H9 (cell line): ENCODE measurements at places on chromosomes 13 and 19. TPM values are rescaled to one million over a fixed set of nuclear protein-coding genes. Genes with fewer than 3 reads are reported as not detected.

Gene KLF5
- total RNA-seq = 2.0 and 2.2 TPM in 2 replicates

Gene OR7C1
- total RNA-seq = not detected in 2 replicates

Gene CGB3
- 0.46 TPM in 1 of 2 replicates, not detected in the other for total RNA-seq

Gene SLC10A2
- not detected in 2 replicates for total RNA-seq

Gene GGN
- 1.5 and 2.4 TPM in 2 replicates for total RNA-seq

Gene SLC1A6
- total RNA-seq = 5.9 and 8.3 TPM in 2 replicates

Gene ANGPTL4
- 1.9 and 2.5 TPM in 2 replicates for total RNA-seq

Gene NKPD1
- total RNA-seq = 0.17 and 0.46 TPM in 2 replicates

GRCh38 chr19:30602661-30603350, 230.6 kb downstream of the ZNF536 start:
- no peak for DNase-seq
- no peaks in the 10 kb centered on the region for H3K36me3 ChIP-seq
- H3K4me1 ChIP-seq = peaks cover 2% of the 10 kb centered on the region; the same call in 1 of the 2 replicates
- H3K27me3 ChIP-seq = no peaks in the 10 kb centered on the region
- no peak overlapping the region for H3K27ac ChIP-seq
- H3K4me3 ChIP-seq = no peak overlapping the region

DNA sequence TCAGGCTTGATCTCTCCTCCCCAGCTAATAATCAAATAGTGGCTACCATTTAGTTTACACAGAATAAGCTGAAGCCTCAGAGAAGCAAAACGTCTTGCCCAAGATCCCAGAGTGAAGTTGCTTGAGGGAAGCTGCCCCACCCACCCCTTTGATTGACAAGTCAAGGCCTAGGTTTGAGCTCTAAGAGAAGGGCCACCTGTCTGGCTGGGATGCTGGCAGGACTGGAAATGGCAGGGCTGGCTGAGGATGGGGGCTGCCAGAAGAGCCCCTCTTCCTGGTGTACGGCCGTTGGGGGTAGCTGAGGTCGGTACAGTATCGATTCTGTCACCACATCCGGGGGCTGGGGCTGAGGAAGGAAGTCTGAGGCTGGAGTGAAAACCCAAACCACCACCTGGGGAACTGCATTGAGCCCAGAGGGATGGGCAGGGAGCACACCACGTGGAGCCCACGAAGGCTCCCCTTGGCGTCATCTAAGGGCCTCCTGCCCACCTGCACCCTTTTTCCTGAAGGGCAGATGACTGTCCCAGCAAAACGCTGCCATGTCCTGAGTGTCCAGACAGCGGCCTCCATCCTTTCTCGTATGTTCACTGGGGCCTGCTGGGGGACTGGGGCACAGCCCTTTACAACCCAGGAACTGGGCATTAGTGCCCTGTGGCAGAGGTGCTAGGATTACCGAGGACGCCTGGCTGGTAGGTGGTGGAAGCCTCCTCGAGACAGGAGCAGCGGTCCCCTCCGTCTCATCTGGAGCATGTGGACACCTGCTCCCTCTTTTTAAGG, 1.4 kb upstream of the PRKD2 start:
- peaks cover 29% of the 10 kb centered on the region for H3K36me3 ChIP-seq
- no peaks in the 10 kb centered on the region for H3K27me3 ChIP-seq
- H3K27ac ChIP-seq = no peak overlapping the region
- H3K4me1 ChIP-seq = no peaks in the 10 kb centered on the region; the same call in 1 of the 2 replicates

GRCh38 chr13:92912629-92913028, 314.0 kb upstream of the GPC6 start:
- H3K4me3 ChIP-seq = no peak overlapping the region
- H3K36me3 ChIP-seq = no peaks in the 10 kb centered on the region
- H3K4me1 ChIP-seq = no peaks in the 10 kb centered on the region
- no peaks in the 10 kb centered on the region for H3K27me3 ChIP-seq

GRCh38 chr13:35720290-35720689, 243.8 kb upstream of the MAB21L1 start:
- no peaks in the 10 kb centered on the region for H3K4me1 ChIP-seq
- no peak for DNase-seq
- no peaks in the 10 kb centered on the region for H3K27me3 ChIP-seq
- no peak overlapping the region for H3K27ac ChIP-seq

GRCh38 chr19:751501-752341, 809 bp downstream of the MISP start:
- DNase-seq = peak; percentile 31
- no peak overlapping the region for H3K27ac ChIP-seq
- no peaks in the 10 kb centered on the region for H3K4me1 ChIP-seq
- H3K27me3 ChIP-seq = no peaks in the 10 kb centered on the region
- no peak overlapping the region for H3K4me3 ChIP-seq
- H3K36me3 ChIP-seq = no peaks in the 10 kb centered on the region

- H3K27me3 ChIP-seq = no peaks in the 10 kb centered on the region
- peaks cover 3% of the 10 kb centered on the region; the same call in 1 of the 2 replicates for H3K4me1 ChIP-seq
- no peaks in the 10 kb centered on the region for H3K36me3 ChIP-seq
- no peak overlapping the region for H3K27ac ChIP-seq
- no peak for DNase-seq
Observed at GRCh38 chr13:73324842-73325722, 266.3 kb downstream of the KLF5 start.

DNA sequence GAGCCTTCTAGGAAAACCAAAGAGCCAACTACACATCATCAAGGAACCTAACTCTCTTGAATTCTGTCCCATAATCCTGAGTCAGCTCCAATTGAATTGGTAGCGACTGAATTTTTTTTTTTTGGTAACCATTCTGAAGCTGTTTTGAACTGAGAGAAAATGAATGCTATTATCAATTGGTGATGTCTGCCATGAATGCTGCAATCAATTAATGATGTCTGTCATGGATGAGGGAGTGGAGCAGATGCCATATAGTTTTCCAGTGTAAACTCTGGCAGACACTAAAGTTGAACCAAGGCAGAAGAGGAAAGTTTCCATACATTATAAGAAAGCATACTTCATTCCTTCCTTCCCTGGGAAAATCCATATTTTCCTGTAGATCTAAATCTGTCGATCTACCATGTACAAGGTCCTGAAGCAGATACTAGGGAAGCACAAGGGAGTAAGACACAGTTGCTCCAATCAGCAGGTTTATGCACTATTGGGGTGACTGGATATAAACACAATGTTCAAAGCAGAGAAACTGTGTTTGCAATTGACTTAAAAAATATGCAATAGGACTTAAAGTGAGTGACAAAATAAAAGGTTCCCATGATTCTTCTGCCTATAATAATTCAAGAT, 48.8 kb downstream of the MBD3L1 start:
- no peaks in the 10 kb centered on the region for H3K4me1 ChIP-seq
- H3K27me3 ChIP-seq = no peaks in the 10 kb centered on the region
- H3K36me3 ChIP-seq = peaks cover 40% of the 10 kb centered on the region
- no peak for DNase-seq

DNA sequence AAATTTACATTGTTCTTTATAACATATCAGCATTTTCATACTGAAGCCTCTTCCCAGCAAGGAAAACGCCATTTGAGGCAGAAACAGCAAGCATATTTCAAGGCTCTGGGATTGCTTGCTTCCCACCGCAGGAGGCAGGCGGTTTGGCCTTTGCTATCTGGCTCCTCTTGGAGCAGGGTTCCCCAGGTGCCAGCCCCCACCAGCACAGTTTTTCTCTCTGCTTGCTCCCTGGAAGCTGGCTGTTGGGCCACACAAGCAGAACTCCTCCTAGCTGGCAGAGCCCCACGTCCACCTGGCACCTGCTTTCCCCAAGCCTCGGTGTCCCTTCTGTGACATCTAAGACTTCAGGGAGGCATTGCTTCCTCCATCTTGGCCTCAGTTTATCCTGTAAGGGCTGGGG, 16.7 kb downstream of the GATAD2A start:
- H3K4me1 ChIP-seq = peaks cover 2% of the 10 kb centered on the region; the same call in 1 of the 2 replicates
- H3K36me3 ChIP-seq = peaks cover 4% of the 10 kb centered on the region; the same call in 1 of the 2 replicates

GRCh38 chr13:74066937-74067336, 67.3 kb downstream of the KLF12 start:
- H3K27me3 ChIP-seq = no peaks in the 10 kb centered on the region
- no peaks in the 10 kb centered on the region for H3K36me3 ChIP-seq
- no peak overlapping the region for H3K27ac ChIP-seq
- no peaks in the 10 kb centered on the region for H3K4me1 ChIP-seq
- H3K4me3 ChIP-seq = no peak overlapping the region

DNA sequence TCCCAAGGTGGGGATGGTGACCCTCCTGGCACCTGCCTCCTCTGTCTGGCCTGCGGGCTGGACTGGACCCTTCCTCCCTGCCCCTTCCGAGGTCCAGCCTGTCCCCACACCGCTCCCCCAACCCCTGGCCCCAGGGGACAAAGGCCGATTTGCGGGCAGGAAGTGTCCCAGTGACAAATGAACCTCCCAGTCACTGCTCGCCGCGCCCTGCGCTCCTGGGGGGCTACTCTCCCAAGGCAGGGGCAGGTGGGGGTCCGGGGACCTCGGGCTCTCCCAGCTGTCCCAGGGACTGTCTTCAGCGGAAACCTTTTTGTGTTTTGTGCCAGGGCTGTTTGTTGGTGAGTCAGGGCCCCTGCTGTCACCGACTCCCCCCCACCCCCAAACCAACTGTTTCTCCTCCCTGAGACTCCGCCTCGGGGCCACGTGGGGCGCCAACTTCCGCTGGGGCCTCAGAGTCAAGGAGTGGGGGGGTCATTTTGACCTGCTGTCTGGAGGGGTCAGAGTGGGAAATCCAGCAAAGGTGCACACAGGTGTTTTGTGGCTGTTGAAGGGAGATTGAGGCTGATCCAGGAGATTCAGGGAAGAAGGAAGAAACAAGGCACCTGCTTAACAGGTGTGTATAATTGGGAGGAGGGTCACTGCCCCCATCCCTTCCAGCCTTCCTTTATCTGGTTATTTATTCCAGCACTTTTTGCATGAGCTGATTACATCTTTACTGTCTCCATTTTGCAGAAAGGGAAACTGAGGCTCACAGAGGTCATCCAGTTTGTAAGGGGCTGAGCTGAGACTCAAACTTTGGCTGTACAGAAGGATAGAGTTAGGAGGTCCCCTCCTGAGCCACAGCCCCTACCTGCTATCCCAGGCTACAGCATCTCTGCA, 831 bp downstream of the PGPEP1 start:
- H3K4me3 ChIP-seq = peak overlapping the region; percentile 82
- H3K27me3 ChIP-seq = no peaks in the 10 kb centered on the region
- peak; percentile 52 for DNase-seq
- H3K27ac ChIP-seq = no peak overlapping the region
- no peaks in the 10 kb centered on the region for H3K36me3 ChIP-seq
- peaks cover 2% of the 10 kb centered on the region for H3K4me1 ChIP-seq

GRCh38 chr19:45705115-45705514, 12.6 kb downstream of the QPCTL start:
- H3K4me1 ChIP-seq = no peaks in the 10 kb centered on the region
- H3K36me3 ChIP-seq = peaks cover 30% of the 10 kb centered on the region
- H3K27me3 ChIP-seq = no peaks in the 10 kb centered on the region
- DNase-seq = no peak

DNA sequence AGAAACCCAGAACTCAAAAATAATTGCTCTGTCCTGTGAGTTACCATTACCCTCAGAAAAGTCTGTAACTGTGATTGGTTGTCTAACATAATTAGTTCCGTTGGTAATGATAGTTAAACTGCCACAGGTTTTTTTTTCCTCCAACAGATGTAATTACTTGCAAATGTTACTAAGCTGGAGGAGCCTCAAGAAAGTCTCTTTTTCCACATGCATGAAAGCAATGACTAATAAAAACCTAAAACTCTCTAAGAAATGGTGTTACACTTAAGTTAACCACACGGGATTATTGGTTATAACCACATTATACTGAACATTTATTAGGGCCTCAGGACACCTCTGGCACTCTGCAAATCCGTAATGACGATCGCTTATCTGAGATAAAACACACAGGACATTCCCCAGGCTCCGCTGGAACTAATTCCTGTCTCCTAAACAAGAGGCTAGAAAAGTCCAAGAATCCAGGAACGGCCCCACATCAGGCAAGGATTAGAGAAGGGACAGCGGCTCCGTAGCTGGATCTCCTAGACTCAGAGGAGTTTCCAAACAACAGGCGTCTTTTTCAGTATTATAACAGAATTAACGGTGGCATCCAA, 753 bp downstream of the ZNF235 start:
- DNase-seq = no peak
- peak overlapping the region; percentile 89 for H3K4me3 ChIP-seq
- H3K36me3 ChIP-seq = peaks cover 10% of the 10 kb centered on the region
- no peaks in the 10 kb centered on the region for H3K4me1 ChIP-seq
- H3K27me3 ChIP-seq = no peaks in the 10 kb centered on the region

DNA sequence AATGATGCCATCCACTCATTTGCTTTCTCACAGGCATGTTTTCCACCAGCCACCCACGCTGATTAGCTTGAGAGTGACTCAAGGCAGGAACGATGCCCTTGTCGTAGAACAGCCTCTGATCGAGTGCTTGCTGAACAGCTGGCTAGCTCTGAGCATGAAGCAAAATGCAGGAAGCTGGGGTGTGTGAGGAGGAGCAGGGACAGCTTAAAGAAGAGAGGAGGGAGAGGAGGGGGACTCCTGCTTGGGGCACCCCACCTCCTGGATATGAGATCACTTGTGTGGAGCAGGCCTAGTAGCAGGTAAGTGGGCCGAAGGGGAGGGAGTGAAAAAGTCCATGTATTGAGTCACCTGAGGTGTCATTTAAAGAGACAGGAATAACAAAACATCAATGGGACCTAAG, 48.8 kb downstream of the IRS2 start:
- no peaks in the 10 kb centered on the region for H3K36me3 ChIP-seq
- H3K27ac ChIP-seq = no peak overlapping the region
- H3K4me1 ChIP-seq = no peaks in the 10 kb centered on the region
- no peaks in the 10 kb centered on the region for H3K27me3 ChIP-seq
- no peak for DNase-seq
- no peak overlapping the region for H3K4me3 ChIP-seq

DNA sequence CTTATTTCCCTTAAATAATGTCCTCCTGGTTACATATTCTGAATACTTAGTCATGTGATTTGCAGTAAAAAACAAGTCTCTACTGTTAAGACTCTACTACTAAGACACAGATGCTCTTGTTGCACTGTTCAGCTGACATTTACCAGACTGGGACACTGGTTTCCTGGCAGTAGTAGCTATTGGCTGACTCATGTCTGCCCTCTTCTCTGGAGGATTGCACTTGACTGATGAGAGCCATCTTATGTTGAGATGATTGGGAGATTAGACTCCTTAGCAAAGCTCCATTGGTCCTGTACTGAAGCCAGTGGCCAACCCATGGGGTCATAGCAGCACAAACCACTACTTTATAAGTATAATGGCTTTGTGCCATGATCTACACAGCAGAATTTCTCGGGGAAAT, 1672.6 kb upstream of the PCDH20 start:
- H3K36me3 ChIP-seq = no peaks in the 10 kb centered on the region
- no peak overlapping the region for H3K27ac ChIP-seq
- H3K4me1 ChIP-seq = no peaks in the 10 kb centered on the region
- no peak overlapping the region for H3K4me3 ChIP-seq

- H3K4me1 ChIP-seq = 0 out of 2 replicates have a peak, but pooled peaks cover 2% of the 10 kb centered on the region
- no peaks in the 10 kb centered on the region; the same call in 1 of the 3 replicates for H3K36me3 ChIP-seq
- DNase-seq = no peak
- H3K4me3 ChIP-seq = peak overlapping the region; percentile 80
- H3K27ac ChIP-seq = no peak overlapping the region
Observed at GRCh38 chr19:47020132-47020805, 632 bp downstream of the NPAS1 start.

- no peak overlapping the region for H3K27ac ChIP-seq
- DNase-seq = no peak
- H3K4me3 ChIP-seq = no peak overlapping the region
- peaks cover 16% of the 10 kb centered on the region for H3K36me3 ChIP-seq
- no peaks in the 10 kb centered on the region for H3K27me3 ChIP-seq
- no peaks in the 10 kb centered on the region for H3K4me1 ChIP-seq
Observed at GRCh38 chr19:1227304-1228054, 10.3 kb downstream of the CBARP start.
